Left ventricle myocardium superior (tissue), 1 donor: ENCODE measurements at places on chromosomes 5 and 9. TPM values are rescaled to one million over a fixed set of nuclear protein-coding genes. Genes with fewer than 3 reads are reported as not detected.

- DNase-seq = no peak
Observed at GRCh38 chr5:154406231-154406630, 39.6 kb upstream of the SAP30L start.

GRCh38 chr5:136209346-136209910 lies 16.5 kb upstream of the SMIM32 start:
- no peak for DNase-seq

- no peak for DNase-seq
Observed at GRCh38 chr5:133627180-133627579, 14.8 kb upstream of the FSTL4 start.

Gene CAMK4
- total RNA-seq = 0.10 TPM

Gene TLX3
- total RNA-seq = not detected

- DNase-seq = no peak
Observed at GRCh38 chr5:118224546-118224945, 763.8 kb downstream of the DTWD2 start.

Gene LHX6
- 8.0 TPM for total RNA-seq

Gene SLC6A19
- total RNA-seq = not detected

GRCh38 chr9:75826314-75826713 lies 64.2 kb upstream of the PCSK5 start:
- DNase-seq = no peak
